ENCODE measurements at places on chromosomes 16 and 17. TPM values are rescaled to one million over a fixed set of nuclear protein-coding genes. Genes with fewer than 3 reads are reported as not detected.
A peak's percentile ranks its signal among the peaks of the same experiment; 100 is the strongest.

- no peak for DNase-seq
- no peak overlapping the region for H3K4me3 ChIP-seq
- no peaks in the 10 kb centered on the region for H3K27me3 ChIP-seq
- no peak overlapping the region for H3K27ac ChIP-seq
- H3K36me3 ChIP-seq, result no peaks in the 10 kb centered on the region
These were observed 81.7 kb upstream of the SDK2 start for GRCh38 chr17:73725794-73726515.

Gene COG4
- 39.6 TPM for total RNA-seq

- no peak overlapping the region for H3K27ac ChIP-seq
- H3K4me1 ChIP-seq, result no peaks in the 10 kb centered on the region
- H3K36me3 ChIP-seq, result no peaks in the 10 kb centered on the region
- no peaks in the 10 kb centered on the region for H3K27me3 ChIP-seq
These were observed 198.8 kb upstream of the CACNG5 start for GRCh38 chr17:66636111-66636510.

- no peak within 1 kb of the TSS for H3K4me3 ChIP-seq
- H3K27ac ChIP-seq, result no peak within 1 kb of the TSS
- H3K36me3 ChIP-seq, result no peaks in the 10 kb centered on the region
- H3K4me1 ChIP-seq, result peaks cover 17% of the 10 kb centered on the region
These were observed at the start of gene HBM for GRCh38 chr16:165539-166374. TSS of gene HBM (plus strand) at chr16:165978. CDS start at chr16:165998, 20 bp downstream.

Gene MAPT
- 1.0 TPM for total RNA-seq

Gene TSPOAP1
- 19.5 TPM for total RNA-seq

- peaks cover 13% of the 10 kb centered on the region for H3K27me3 ChIP-seq
- DNase-seq, result no peak
- no peak overlapping the region for H3K27ac ChIP-seq
- H3K36me3 ChIP-seq, result no peaks in the 10 kb centered on the region
- H3K4me3 ChIP-seq, result no peak overlapping the region
These were observed 28.9 kb upstream of the RBFOX1 start for GRCh38 chr16:7303660-7304200.

- no peaks in the 10 kb centered on the region for H3K4me1 ChIP-seq
- H3K27me3 ChIP-seq, result no peaks in the 10 kb centered on the region
- no peaks in the 10 kb centered on the region for H3K36me3 ChIP-seq
These were observed 29.8 kb upstream of the CRYBA1 start for GRCh38 chr17:29216856-29217255.

DNA sequence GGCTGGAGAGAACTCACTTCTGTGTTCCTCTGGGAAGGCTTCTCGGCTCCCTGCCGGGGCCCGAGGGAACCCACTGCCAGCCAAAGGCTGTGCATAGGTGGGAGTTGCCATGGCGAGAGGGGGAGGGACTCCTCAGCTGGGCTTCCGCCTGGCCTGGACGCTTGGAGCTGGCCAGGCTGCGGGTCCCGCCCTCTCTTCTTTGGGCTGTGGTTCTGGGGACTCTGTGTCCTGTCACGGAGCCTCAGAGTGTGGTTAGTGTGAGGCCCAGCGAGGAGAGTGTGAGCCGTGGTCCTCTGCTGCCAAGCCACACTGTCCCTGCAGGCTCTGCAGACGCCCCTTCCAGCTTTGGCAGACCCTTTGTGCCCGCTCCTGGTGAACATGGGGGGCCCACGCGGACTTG is 123.1 kb downstream of the OR1D5 start:
- peak; percentile 50 for DNase-seq
- no peaks in the 10 kb centered on the region for H3K4me1 ChIP-seq
- H3K27me3 ChIP-seq, result no peaks in the 10 kb centered on the region
- H3K36me3 ChIP-seq, result no peaks in the 10 kb centered on the region

Gene GP1BA
- not detected for total RNA-seq

Gene C17orf78
- not detected for total RNA-seq

DNA sequence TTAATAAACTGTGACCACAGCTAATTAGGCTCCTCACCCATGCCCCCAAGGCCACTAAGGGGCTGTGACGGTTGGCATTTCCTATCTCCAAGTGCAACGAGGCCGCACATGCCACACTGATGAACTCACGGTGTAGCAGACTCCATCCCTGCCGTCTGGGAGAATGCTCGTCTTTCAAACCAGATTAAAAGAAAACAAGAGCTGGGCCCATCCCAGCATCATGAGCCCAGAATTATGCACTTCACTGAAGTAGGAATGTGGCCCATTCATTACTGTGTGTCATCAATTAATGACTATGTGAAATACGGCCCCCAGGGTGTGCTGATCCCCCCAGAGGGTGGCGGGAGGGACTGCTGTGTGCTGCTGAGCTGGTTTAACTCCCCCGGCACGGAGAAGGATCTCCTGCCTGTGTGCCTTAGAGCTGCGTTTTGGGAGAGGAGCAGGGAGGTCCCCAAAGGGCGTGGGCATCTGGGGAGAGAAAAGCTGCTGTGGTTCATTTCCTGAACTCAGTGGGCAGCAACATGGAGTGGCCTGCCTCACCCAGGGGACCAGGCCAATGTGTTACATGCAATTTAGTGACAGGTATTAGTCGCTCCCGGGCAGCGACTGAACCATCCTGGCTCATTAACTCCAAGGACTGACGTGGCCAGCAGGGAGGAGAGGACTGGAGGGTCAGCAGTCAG is 194.5 kb downstream of the FOXL1 start:
- DNase-seq, result no peak
- H3K4me1 ChIP-seq, result peaks cover 6% of the 10 kb centered on the region
- no peak overlapping the region for H3K27ac ChIP-seq
- H3K4me3 ChIP-seq, result no peak overlapping the region
- H3K36me3 ChIP-seq, result no peaks in the 10 kb centered on the region

Gene SLC47A2
- total RNA-seq, result not detected

DNA sequence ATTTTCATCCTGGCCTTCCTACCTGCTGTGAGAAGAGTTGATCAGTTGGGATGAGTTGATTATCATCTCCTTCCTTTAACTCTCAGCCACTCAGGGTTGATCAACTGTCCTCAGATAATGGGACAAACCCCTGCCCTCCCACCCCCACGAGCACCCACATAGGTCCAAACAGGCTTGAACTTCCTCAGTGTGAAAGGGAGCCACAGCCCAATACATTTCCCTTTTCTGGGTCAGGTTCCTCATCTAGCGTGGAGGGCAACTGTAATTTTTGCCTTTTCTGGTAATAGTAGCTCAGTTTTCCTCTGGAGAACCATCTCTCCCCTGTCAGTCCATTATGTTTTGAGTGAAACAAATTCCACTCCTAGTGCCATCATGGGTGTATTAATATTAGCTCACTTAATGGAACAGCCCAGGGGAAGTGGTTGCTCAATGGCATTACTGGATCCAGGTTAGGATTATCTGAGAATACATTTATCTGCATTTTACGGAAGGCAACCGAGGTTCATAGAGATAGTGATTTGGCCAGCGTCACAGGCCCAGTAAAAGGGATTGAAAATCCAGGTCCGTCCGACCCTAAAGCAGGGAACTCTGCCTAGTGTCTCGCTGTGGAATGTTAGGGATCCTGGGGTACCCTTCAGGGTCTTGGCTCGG is 476 bp upstream of the LPCAT2 start:
- no peak overlapping the region for H3K4me3 ChIP-seq
- H3K4me1 ChIP-seq, result peaks cover 22% of the 10 kb centered on the region
- H3K27me3 ChIP-seq, result no peaks in the 10 kb centered on the region
- H3K36me3 ChIP-seq, result no peaks in the 10 kb centered on the region
- peak overlapping the region; percentile 31 for H3K27ac ChIP-seq

GRCh38 chr17:82406131-82406671 is 11.9 kb upstream of the HEXD start:
- H3K4me1 ChIP-seq, result no peaks in the 10 kb centered on the region
- no peak overlapping the region for H3K4me3 ChIP-seq
- DNase-seq, result no peak
- H3K36me3 ChIP-seq, result peaks cover 7% of the 10 kb centered on the region

GRCh38 chr17:80859002-80859941 is 132.4 kb upstream of the CHMP6 start:
- H3K27ac ChIP-seq, result no peak overlapping the region
- peaks cover 12% of the 10 kb centered on the region for H3K4me1 ChIP-seq
- H3K27me3 ChIP-seq, result no peaks in the 10 kb centered on the region
- DNase-seq, result peak; percentile 96
- H3K4me3 ChIP-seq, result no peak overlapping the region

GRCh38 chr17:32484628-32485027 is 2.2 kb upstream of the CDK5R1 start:
- H3K27ac ChIP-seq, result no peak overlapping the region
- DNase-seq, result no peak
- peaks cover 23% of the 10 kb centered on the region for H3K4me1 ChIP-seq

DNA sequence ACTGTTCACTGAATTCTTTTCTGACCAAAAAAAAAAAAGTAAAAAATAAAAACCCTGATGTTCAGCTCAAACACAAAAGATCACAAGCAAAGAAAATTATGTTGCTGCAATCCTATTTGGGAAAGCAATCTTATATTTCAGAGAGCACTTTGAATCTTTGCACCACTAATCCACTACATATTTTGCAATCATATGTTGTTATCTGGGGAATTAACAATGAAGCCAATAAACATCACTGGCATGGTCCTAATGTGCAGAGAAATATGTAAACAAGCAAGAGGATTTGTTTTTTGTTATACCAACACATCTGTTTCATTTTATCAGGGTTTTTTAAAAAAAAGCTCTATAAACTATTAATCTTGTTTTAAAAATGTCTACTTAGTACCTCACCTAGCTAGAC is 84.1 kb downstream of the TOX3 start:
- H3K4me1 ChIP-seq, result no peaks in the 10 kb centered on the region
- H3K36me3 ChIP-seq, result no peaks in the 10 kb centered on the region
- H3K27ac ChIP-seq, result no peak overlapping the region
- no peak for DNase-seq
- no peak overlapping the region for H3K4me3 ChIP-seq
- H3K27me3 ChIP-seq, result no peaks in the 10 kb centered on the region

Gene CDR2L
- 3.6 TPM for total RNA-seq

DNA sequence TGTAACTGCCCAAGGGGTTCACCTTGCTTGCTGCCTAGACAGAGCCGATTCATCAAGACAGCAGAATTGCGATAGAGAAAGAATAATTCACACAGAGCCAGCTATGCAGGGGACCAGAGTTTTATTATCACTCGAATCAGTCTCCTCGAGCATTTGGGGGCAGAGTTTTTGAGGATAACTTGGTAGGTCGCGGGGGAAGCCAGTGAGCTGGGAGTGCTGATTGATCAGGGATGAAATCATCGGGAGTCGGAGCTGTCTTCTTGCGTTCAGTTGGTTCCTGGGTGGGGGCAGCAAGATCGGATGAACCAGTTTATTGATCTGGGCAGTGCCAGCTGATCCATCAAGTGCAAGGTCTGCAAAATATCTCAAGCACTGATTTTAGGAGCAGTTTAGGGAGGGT is 9.1 kb downstream of the ITGAM start:
- H3K36me3 ChIP-seq, result no peaks in the 10 kb centered on the region
- no peaks in the 10 kb centered on the region for H3K4me1 ChIP-seq
- no peak for DNase-seq

- peak overlapping the region; percentile 91 for H3K27ac ChIP-seq
- DNase-seq, result peak; percentile 91
- H3K27me3 ChIP-seq, result no peaks in the 10 kb centered on the region
- peaks cover 4% of the 10 kb centered on the region for H3K4me1 ChIP-seq
These were observed 158.3 kb downstream of the RAB11FIP4 start for GRCh38 chr17:31549525-31550388.

Gene TAC4
- not detected for total RNA-seq

DNA sequence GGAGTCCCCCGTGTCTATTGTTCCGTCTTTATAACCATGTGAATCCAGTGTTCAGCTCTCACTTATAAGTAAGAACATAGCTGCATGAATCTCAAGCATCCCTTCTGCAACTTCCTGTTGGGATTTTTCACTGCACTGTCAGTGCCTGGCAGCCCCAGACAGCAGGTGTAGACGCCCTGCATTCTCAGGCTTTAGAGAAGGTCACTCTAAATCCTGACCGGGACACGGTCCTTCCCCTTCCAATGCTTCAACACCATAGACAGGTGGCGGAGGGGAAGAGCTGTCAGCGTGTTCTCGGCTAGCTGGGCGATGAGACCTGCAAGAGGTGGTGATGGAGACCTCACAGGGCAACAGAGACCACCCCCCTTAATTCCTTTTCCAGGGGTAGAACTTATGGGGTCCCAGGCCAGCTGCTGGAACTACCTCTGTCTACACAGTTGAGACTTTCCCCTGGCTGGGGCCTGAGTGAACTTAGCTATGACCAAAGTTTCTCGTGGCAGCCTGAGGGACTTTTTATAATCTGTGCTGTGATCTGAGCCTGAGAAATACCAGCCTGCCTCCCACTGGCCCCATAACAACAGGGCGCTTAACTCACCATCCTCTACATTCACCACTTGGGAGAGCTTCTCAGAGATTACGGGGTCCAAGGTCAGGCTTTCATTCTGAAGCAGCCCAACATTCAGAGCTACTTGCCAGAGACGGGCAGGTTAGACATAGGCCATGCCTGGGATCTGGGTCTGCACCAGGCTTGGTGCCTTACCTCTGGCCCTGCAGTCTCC is 143.2 kb upstream of the TNRC6C start:
- H3K27me3 ChIP-seq, result no peaks in the 10 kb centered on the region
- DNase-seq, result no peak
- H3K27ac ChIP-seq, result no peak overlapping the region
- H3K4me3 ChIP-seq, result no peak overlapping the region
- H3K4me1 ChIP-seq, result peaks cover 14% of the 10 kb centered on the region

Gene TMEM235
- total RNA-seq, result not detected

DNA sequence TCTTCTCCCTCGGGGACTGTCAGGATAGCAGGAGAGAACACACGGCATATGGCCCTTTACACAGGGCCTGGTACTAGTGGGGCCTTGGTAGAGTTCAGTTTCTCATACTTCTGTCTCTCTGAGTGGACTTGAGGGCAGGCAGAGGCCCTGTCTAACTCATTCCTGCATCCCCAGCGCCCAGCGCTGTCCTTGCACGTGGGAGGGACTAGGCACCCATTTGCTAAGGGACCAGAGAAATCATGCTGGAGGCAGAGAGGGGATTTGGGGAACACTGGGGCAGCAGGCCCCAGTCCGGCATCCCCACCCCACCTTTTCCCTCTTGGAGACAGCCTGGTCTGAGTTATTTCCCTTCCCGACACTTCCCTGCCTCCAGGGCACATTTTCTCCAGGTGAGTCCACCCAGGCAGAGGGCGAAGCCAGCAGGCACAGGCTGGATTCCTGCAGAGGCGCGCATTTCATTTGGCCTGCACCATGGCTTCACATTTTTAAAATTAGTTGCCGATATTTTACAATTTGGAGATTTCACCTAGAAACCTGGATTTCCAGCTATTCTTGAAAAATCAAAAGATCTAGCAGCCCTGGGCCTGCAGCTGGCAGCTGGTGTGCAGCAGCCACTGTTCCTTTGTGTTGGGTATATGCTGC is 9.7 kb upstream of the NKD1 start:
- DNase-seq, result no peak
- H3K27me3 ChIP-seq, result no peaks in the 10 kb centered on the region
- H3K27ac ChIP-seq, result no peak overlapping the region

Gene ZNF423
- 7.4 TPM for total RNA-seq

- no peak overlapping the region for H3K4me3 ChIP-seq
- peak; percentile 10 for DNase-seq
- no peaks in the 10 kb centered on the region for H3K36me3 ChIP-seq
- no peaks in the 10 kb centered on the region for H3K4me1 ChIP-seq
These were observed 33.7 kb upstream of the KDM8 start for GRCh38 chr16:27169511-27170071.

GRCh38 chr16:89572485-89573205 is 2.9 kb upstream of the CPNE7 start:
- peaks cover 16% of the 10 kb centered on the region for H3K27me3 ChIP-seq
- no peaks in the 10 kb centered on the region for H3K36me3 ChIP-seq
- H3K4me3 ChIP-seq, result no peak overlapping the region
- H3K4me1 ChIP-seq, result peaks cover 20% of the 10 kb centered on the region

Gene CFAP97D1
- total RNA-seq, result not detected

Measured in thyroid gland (tissue), 4 donors.